ENCODE measurements at places on chromosomes 16 and 17. TPM values are rescaled to one million over a fixed set of nuclear protein-coding genes. Genes with fewer than 3 reads are reported as not detected.

The YBX2 gene
- total RNA-seq = 22.0 TPM

The GAS7 gene
- total RNA-seq = 6.8 TPM

The BMERB1 gene
- 14.5 TPM for total RNA-seq

The LGALS9B gene
- 6.1 TPM for total RNA-seq

The MT1G gene
- 17.8 TPM for total RNA-seq

The CBX1 gene
- total RNA-seq = 7.2 TPM

The ESRP2 gene
- total RNA-seq = 67.4 TPM

The HOXB1 gene
- not detected for total RNA-seq

The KRT27 gene
- not detected for total RNA-seq

The WSB1 gene
- total RNA-seq = 90.4 TPM

The TNRC6C gene
- 9.7 TPM for total RNA-seq

DNA sequence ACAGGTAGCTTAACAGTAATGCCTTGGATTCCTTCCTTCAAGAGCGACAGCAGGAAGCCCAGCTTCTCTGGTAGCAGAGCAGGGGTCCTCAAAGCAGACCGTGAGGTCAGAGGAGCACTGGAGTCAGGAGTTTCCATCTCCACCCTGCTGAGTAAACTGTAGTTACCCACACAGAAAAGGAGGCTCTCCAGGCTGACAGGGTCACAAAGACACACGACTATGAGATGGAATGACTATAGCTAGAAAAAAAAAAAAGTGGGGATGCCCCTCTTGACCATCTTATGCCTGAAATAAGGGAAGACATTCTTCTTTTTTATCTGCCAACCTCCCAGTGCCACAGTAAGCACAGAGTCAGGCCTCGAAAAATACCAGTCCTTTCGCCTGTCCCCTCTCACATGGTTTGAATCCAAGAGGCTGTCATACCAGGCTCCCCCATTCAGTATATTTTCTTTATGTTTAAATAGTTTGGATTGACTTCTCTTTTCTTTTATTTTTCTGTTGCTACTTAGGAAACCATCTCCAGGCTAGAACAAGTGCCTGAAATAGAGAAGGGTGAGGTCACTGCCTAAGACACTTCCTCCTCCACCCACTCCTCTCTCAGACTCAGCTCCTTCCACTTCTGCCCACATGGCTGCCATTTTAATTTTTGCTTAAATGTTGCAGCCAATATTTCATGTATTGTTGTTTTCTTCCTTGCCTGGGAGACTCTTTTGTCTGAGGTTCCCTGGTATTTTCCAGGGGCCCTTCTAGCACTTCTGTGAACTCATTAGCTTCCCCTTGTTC, 707.4 kb downstream of the MAF start:
- no peak overlapping the region for H3K4me3 ChIP-seq
- no peak overlapping the region for H3K27ac ChIP-seq
- no peak for DNase-seq
- no peaks in the 10 kb centered on the region for H3K27me3 ChIP-seq
- H3K36me3 ChIP-seq = no peaks in the 10 kb centered on the region

GRCh38 chr17:76909971-76910760, 42.0 kb downstream of the MGAT5B start:
- H3K27ac ChIP-seq = no peak overlapping the region
- H3K36me3 ChIP-seq = no peaks in the 10 kb centered on the region
- no peak for DNase-seq
- H3K27me3 ChIP-seq = no peaks in the 10 kb centered on the region
- H3K4me3 ChIP-seq = no peak overlapping the region

GRCh38 chr17:39634384-39634871, 2.5 kb upstream of the STARD3 start:
- no peak overlapping the region for H3K4me3 ChIP-seq
- H3K27me3 ChIP-seq = no peaks in the 10 kb centered on the region
- H3K27ac ChIP-seq = no peak overlapping the region
- DNase-seq = no peak
- H3K4me1 ChIP-seq = peaks cover 53% of the 10 kb centered on the region

DNA sequence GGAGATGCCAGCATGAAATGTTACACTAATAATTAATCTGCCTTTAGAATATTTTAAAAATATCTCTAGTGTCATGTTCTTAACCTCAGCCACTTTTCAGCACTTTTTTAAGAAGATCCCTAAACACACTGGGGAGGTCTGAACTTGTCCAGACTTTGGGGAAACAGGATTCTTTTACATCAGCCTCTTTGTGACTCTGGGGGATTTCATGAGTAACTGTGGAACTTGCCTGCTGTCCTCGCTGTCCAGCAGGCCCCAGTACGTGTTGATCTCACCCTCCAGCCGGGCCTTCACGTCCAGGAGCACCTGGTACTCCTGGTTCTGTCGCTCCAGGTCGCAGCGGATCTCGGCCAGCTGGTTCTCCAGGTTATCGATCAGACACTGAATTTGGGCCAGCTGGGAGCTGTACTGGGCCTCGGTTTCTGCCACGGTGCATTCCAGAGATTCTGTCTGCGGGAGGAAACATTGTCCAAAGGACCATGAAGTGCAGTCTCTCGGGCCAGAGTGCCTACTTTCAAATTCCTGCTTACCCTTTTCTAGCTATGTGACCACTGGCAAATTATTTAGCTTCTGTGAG, 5.5 kb downstream of the KRT40 start:
- no peaks in the 10 kb centered on the region for H3K36me3 ChIP-seq
- H3K27me3 ChIP-seq = no peaks in the 10 kb centered on the region
- no peak overlapping the region for H3K27ac ChIP-seq
- DNase-seq = no peak
- H3K4me3 ChIP-seq = no peak overlapping the region
- H3K4me1 ChIP-seq = no peaks in the 10 kb centered on the region

DNA sequence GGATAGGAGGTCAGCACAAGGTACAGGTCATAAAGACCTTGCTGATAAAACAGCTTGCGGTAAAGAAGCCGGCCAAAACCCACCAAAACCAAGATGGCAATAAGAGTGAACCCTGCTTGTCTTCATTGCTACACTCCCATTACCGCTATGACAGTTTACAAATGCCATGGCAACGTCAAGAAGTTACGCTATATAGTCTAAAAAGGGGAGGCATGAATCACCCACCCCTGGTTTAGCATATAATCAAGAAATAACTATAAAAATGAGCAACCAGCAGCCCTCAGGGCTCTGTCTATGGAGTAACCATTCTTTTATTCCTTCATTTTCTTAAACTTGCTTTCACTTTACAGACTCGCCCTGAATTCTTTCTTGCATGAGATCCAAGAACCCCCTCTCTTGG, 1.0 kb upstream of the HSBP1 start:
- H3K36me3 ChIP-seq = no peaks in the 10 kb centered on the region
- no peak for DNase-seq
- H3K4me3 ChIP-seq = no peak overlapping the region
- peak overlapping the region; percentile 90 for H3K27ac ChIP-seq

DNA sequence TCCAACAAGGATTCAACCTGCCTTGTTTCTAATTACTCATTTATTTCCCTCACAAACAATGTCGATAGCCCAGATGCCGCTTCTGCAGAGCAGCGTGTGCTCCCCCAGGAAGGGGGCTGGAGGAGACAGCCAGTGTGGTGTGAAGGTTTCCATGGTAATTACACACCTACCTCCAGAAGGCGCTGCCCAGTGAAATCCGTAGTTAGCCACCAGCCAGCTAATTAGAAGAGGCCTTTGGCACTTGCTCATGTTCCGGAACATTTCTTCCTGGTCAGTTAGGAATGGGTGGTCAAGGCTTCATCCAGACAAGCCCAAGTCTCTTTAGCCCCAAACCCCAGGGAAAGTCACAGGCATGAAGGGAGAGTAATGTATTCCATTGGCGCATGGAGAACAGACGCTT, 342.5 kb upstream of the C16orf82 start:
- H3K4me1 ChIP-seq = no peaks in the 10 kb centered on the region
- DNase-seq = no peak
- no peak overlapping the region for H3K4me3 ChIP-seq
- no peaks in the 10 kb centered on the region for H3K27me3 ChIP-seq

DNA sequence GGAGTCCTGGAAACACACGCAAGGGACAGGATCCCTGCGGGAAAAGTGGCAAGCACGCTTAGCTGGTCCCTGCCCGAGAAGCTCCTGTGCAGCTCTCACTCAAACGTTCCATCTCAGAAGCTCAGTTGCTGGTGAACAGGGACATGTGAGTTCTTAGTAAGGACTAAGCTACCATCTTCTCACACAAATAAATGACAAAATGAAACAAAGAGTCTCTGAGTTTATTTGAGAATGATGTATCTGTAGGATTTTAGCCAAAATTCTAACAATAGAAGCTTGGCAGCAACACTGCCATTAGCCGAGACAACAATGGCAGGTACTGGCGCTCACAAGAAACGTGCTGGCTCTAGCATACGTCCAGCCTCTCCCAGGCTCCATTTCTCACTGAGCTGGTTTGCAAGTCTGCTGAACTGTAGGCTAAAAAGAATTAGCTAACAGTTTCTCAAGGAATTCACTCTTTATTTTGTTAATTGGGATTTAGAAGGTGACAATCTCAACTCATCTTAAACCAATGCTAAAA, 90.2 kb downstream of the VPS53 start:
- H3K4me1 ChIP-seq = no peaks in the 10 kb centered on the region
- no peak for DNase-seq
- no peaks in the 10 kb centered on the region for H3K36me3 ChIP-seq
- no peak overlapping the region for H3K27ac ChIP-seq
- H3K27me3 ChIP-seq = no peaks in the 10 kb centered on the region

DNA sequence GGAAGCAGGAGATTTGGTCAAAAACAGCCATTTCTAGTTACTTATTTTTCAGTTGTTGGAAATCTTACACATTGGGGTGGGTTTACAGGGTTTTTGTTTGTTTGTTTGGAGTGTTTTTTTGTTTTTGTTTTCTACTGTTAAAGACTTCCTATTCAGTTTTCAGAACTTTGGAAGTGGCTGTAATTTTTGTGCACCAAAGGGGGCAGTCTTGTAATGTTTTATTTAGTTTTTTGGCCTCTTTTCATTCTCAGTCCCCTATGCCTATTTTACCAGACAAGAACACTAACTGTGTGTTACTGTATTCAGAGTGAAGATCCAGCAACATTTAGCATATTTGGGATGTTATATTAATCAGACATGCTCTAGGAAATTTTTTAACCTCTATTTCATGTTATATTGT, 20.6 kb downstream of the TPPP3 start:
- no peak overlapping the region for H3K27ac ChIP-seq
- no peaks in the 10 kb centered on the region for H3K4me1 ChIP-seq

DNA sequence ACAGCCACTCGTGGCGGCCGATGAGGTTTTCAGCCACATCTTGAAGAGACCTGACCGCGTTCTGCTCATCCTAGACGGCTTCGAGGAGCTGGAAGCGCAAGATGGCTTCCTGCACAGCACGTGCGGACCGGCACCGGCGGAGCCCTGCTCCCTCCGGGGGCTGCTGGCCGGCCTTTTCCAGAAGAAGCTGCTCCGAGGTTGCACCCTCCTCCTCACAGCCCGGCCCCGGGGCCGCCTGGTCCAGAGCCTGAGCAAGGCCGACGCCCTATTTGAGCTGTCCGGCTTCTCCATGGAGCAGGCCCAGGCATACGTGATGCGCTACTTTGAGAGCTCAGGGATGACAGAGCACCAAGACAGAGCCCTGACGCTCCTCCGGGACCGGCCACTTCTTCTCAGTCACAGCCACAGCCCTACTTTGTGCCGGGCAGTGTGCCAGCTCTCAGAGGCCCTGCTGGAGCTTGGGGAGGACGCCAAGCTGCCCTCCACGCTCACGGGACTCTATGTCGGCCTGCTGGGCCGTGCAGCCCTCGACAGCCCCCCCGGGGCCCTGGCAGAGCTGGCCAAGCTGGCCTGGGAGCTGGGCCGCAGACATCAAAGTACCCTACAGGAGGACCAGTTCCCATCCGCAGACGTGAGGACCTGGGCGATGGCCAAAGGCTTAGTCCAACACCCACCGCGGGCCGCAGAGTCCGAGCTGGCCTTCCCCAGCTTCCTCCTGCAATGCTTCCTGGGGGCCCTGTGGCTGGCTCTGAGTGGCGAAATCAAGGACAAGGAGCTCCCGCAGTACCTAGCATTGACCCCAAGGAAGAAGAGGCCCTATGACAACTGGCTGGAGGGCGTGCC, 30.1 kb downstream of the CIITA start:
- no peak overlapping the region for H3K27ac ChIP-seq
- H3K4me1 ChIP-seq = no peaks in the 10 kb centered on the region
- peaks cover 41% of the 10 kb centered on the region for H3K36me3 ChIP-seq

DNA sequence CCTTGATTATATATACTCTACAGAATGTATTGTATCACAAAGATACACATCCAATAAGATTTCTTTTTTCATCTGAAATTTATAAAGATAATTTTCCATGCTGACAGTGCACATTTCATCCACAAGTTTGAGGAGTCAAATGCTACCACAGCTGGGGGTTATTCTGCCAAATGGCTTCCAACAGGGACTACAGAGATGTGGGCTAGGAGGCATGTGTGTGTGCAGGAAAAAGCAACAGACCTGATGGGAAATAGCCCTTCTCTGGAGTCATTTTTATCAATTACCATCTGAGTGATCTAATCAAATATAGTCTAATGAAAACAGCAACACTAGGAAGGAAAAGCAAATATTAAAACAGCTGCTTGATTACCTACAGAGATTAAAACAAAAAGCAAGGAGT, 290.5 kb downstream of the CEP112 start:
- no peaks in the 10 kb centered on the region for H3K27me3 ChIP-seq
- H3K4me3 ChIP-seq = no peak overlapping the region
- H3K36me3 ChIP-seq = no peaks in the 10 kb centered on the region

GRCh38 chr16:26988186-26988585, 78.5 kb upstream of the C16orf82 start:
- no peak overlapping the region for H3K4me3 ChIP-seq
- H3K4me1 ChIP-seq = no peaks in the 10 kb centered on the region
- no peaks in the 10 kb centered on the region for H3K27me3 ChIP-seq
- no peak for DNase-seq

GRCh38 chr16:3999479-4000325, 116.5 kb downstream of the ADCY9 start:
- H3K27me3 ChIP-seq = no peaks in the 10 kb centered on the region

- no peak for DNase-seq
- H3K36me3 ChIP-seq = no peaks in the 10 kb centered on the region
- no peak overlapping the region for H3K4me3 ChIP-seq
- H3K4me1 ChIP-seq = no peaks in the 10 kb centered on the region
Measured at GRCh38 chr16:86078121-86078600, 179.2 kb downstream of the IRF8 start.

GRCh38 chr16:48497932-48498768, 111.8 kb downstream of the N4BP1 start:
- no peak overlapping the region for H3K27ac ChIP-seq
- H3K4me3 ChIP-seq = no peak overlapping the region
- no peaks in the 10 kb centered on the region for H3K27me3 ChIP-seq
- H3K4me1 ChIP-seq = peaks cover 8% of the 10 kb centered on the region
- no peaks in the 10 kb centered on the region for H3K36me3 ChIP-seq
- DNase-seq = no peak

- H3K36me3 ChIP-seq = no peaks in the 10 kb centered on the region
- DNase-seq = peak; percentile 41
- no peak overlapping the region for H3K27ac ChIP-seq
- no peaks in the 10 kb centered on the region for H3K4me1 ChIP-seq
- no peaks in the 10 kb centered on the region for H3K27me3 ChIP-seq
Measured at GRCh38 chr17:80124351-80124981, 22.5 kb downstream of the EIF4A3 start.

Measured in Peyer's patch (tissue), 4 donors.